ENCODE measurements at places on chromosomes 12 and 14.

DNA sequence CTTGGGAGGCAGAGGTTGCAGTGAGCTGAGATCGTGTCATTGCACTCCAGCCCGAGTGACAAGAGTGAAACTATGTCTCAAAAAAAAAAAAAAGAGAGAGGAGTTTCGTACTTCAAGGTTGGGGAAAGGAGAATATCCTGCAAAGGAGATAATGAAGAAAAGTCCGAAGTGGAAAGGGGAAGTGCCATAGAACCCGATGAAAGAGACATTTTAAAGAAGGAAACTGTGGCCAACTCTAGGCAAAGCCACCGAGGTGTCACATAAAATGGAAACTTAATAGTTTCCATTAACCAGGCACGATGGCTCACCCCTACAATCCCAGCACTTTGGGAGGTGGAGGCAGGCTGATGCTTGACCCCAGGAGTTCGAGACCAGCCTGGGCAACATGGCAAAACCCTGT, 15.0 kb upstream of the LTBP2 start:
- no peak for DNase-seq

- no peak for DNase-seq
Measured at GRCh38 chr12:72753571-72753970, 481.4 kb downstream of the TRHDE start.

GRCh38 chr14:20247646-20248246, 8.7 kb downstream of the OR11H4 start:
- DNase-seq, result no peak

- no peak for DNase-seq
Measured at GRCh38 chr12:102023343-102023930, 38.4 kb downstream of the WASHC3 start.

DNA sequence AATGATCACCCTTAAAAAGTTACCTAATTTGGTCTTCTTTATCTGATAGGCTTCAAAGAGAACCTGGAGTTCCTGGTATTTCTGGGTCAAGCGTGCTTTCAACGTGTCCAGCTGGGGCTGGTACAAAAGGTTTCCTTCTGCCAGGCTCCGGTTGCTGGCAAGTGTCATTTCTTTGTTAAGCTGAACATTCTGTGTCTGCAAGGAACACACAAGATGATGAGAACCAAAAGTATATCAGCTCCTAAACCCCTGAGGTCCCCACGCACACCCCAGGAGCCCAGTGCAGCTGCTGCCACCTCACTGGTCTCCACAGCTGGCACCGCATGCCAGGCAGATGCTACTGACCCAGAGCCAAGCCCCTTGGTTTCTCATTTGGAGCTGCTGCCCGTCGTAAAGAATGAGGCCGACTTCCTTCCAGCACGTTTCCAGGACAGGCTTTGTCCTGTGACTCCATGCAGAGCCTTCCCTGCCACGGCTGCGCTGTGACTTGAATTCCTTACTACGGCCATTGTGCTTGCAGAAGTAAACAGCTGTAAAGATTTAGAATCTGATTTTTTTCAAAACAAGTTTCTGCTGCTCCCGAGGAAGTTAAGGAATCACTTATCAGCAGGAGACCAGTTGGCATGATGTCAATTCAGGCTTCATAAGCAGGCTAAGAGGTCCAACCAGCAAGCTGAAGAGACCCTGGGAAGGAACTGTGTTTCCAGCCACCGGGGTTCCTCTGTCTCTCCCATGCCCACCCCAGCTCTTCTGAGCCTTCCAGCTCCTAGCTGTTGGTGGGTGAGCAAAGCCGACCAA, 24.9 kb downstream of the VPS37B start:
- DNase-seq, result no peak

- no peak for DNase-seq
Measured at GRCh38 chr14:35688126-35688826, 120.8 kb downstream of the RALGAPA1 start.

GRCh38 chr14:60211153-60211552, 37.9 kb upstream of the PPM1A start:
- DNase-seq, result no peak

GRCh38 chr12:47805417-47805816, 14.3 kb downstream of the HDAC7 start:
- no peak for DNase-seq

- peak; percentile 95 for DNase-seq
Measured at GRCh38 chr12:57088354-57089270, at the start of gene NAB2. TSS of gene NAB2 (plus strand) at chr12:57089114. CDS start at chr12:57089272, 158 bp downstream.

DNA sequence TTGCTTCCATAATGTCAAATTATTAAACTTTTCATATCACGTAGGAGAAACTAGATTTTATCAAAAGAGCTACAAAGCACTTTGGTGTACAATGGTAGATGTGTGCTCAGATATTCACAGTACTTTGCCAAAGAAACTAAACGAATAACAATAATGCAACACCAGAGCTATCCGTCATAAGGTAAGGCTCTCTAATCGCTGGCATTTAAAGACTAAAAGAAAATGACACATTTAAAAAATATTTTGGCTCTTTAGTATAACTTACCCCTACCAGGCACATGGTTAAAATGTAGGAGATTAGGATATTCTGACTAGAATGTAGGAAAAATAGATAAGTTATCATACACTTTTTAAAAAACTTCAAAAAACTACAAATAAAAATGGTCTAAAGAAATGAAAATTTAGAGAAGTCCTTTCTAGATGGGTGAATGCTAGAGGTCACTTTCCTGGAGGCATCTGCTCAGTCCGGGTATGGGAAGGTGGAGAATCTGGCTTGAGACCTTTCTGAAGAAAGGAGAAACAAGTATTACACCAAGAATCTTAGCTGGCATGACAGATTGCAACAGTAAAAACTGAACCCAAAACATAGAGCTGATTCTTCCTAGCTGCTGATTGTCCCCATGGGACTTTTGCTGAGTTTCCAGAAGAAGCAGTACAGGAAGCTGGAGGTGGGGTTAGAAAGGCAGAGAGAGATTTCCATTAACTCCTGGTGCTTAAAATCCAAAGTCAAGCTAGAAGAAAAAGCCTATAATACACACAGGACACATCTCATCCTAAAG, 67.9 kb downstream of the FAR2 start:
- DNase-seq, result no peak

- no peak for DNase-seq
Measured at GRCh38 chr12:101957252-101957959, 80.0 kb downstream of the DRAM1 start.

GRCh38 chr12:71551529-71551928, 111.9 kb downstream of the LGR5 start:
- no peak for DNase-seq
